GM12878 (cell line): ENCODE measurements at places on chromosomes 7 and 10. TPM values are rescaled to one million over a fixed set of nuclear protein-coding genes. Genes with fewer than 3 reads are reported as not detected.

GPR26 gene
- total RNA-seq, result 0.03 TPM in 1 of 2 replicates, not detected in the other

GHRHR gene
- total RNA-seq, result not detected in 2 replicates

DNA sequence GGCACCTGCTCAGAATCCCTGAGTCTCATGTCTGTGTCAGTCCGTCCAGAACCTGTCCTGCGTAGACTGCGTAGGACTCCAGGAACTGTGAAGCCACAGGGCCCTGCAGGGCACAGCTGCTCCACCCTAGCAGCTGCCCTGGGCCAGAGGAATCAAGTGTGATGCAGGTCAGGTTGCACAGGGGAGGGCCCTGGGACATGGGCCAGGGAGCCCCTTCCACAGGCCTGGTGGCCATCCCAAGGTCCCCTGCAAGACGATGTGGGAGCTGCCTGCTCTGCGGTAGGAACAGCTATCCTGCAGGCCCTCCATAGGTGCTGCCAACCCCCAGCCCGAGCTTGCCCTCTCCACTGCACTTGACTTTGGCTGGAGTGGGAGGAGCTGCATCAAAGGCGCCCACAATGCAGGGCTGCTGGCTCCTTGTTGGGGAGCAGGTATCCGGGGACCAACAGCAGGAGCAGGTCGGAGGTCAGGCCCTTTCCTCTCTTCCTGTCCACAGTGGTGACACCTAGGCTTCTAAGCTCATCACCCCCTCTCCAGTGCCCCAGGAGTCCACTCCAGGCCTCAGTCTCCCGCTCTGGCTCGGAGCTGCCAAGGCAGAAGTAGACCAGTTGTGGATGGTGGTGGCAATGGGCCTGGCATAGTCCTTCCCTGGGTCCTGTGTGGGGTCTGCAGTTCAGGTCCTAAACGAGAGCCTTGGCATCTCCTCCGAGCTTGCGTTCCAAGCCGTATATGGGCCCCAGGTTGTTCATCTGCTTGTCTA lies 149.1 kb downstream of the MAPK8 start:
- H3K36me3 ChIP-seq, result no peaks in the 10 kb centered on the region
- no peak overlapping the region for H3K27ac ChIP-seq
- H3K4me1 ChIP-seq, result no peaks in the 10 kb centered on the region
- H3K27me3 ChIP-seq, result no peaks in the 10 kb centered on the region; the same call in 1 of the 2 replicates

DNA sequence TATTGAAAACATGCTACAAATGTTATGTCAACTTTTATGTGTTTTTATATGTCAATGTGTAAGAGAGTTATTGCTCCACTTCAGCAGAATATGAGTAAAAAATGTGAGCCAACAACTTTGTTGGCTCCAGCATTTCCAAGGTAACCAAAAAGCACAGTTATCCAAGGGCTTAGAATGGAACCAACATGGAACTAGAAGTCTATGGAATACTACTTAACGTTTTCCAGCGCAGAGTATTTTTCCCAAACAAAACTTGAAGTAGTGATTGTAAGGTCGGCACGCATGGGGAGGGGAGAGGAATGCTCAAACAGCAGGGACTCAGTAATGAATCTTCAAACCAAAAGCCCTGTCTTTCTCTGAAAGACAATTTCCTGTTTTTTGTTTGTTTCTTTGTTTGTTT lies 45.0 kb upstream of the TSPAN13 start:
- H3K4me1 ChIP-seq, result no peaks in the 10 kb centered on the region
- no peak for DNase-seq
- no peaks in the 10 kb centered on the region for H3K36me3 ChIP-seq
- H3K27me3 ChIP-seq, result no peaks in the 10 kb centered on the region
- no peak overlapping the region for H3K27ac ChIP-seq
